Activated CD4-positive, CD25-positive, alpha-beta regulatory T cell treated with anti-CD3 and anti-CD28 coated beads, Interleukin-2, amount 50 U/mL, for 72 hours (primary cell): ENCODE measurements at places on chromosomes 7 and 10.

- no peak for DNase-seq
Observed at GRCh38 chr7:36896418-36896817, 172.1 kb upstream of the AOAH start.

DNA sequence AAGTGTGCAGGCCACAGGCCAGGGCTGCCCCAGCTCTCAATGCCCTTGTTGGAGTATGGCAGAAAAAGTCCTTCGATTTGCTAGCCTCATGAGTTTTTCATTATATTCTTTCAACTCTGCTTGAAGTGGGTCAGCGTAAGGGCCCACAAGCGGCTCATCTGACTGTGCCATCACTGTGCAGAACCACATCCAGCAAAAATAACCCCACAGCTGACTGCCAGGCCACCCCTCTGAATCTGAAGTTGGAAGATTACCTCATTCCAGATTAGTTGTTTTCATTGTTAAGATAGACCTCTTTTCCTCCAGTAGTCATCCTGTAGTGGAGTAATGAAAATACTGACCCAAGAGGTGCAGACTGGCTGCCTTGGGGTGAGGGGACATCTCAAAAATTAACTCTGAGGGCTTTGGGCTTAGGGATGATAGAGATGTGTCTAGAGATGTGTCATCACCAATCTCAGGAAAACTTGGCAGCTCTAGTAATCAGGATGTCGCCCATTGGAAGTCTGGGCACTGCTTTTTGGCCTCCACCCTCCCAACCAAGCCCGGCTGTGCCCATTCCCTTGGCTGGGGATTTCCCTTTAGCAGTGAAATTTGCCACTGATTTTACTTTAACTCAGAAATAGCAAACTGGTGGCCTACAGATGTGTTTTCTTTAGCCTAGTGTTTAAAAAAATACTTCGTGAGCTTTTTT lies 164.3 kb downstream of the LCOR start:
- no peak for DNase-seq

DNA sequence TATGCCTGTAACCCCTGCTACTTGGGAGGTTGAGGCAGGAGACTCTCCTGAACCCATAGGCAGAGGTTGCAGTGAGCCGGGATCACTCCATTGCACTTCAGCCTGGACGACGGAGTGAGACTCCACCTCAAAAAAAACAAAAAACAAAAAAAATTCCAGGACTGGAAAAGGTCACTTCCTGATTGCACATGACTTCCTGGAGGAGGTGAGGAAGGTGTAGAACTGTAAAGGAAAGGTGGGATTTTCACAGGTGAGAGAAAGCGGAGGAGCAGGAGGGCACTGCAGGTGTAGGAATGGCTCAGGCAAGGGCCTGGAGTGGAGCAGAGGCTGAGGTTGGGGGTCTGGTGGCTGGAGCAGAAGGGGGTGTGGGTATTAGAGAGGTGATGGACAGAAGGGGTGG lies 3.2 kb upstream of the MUC3A start:
- no peak for DNase-seq

DNA sequence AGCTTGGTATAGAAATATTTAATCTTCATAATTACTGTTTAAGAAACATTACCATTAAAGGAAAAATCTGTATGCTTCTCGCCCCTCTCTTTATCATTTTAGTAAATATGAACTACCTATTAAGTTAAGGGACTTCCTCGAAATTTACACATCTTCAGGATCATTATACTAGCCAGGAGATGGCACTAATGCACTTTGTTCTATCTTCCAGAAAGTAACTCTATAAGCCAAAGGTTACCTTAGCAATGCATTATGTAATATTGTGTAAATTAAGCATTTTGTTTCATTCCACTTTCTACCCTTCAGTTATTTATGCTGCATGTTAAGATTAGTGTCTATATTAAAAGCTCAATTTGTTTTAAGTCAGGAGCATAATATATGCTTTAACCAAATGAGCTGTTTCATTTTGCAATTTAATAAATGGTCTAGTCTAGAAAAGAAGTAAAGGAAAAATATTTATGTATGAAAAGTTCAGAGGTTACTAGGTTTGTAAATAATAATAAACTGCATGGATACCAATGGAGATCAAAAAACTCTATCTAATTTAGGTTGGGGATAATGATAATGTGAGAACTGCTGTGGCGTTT lies 128.5 kb downstream of the ANKRD7 start:
- no peak for DNase-seq

DNA sequence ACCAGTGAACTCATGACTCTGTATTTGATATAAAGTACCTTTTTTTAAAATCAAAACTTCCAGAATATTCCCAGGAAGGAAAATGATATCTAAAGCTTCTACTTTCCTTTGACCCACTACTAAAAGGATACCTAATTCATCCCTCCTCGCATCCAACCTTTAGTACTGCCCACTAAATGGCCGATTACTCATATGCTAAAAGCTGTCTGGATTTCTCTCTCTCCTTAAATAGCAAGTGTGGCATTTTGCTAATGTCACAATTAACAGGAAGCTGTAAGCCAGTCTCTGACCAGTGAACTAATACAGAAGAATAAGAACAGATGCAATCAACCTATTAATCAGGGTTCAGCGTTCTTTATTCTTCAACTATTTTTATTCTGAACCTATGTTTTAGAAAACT lies 59.0 kb downstream of the DNAJB9 start:
- no peak for DNase-seq

GRCh38 chr7:112770051-112770450 lies 20.1 kb downstream of the TMEM168 start:
- DNase-seq, result no peak

GRCh38 chr7:3092468-3092867 lies 48.8 kb upstream of the CARD11 start:
- peak; percentile 59 for DNase-seq

- DNase-seq, result peak; percentile 15
Observed at GRCh38 chr10:132527339-132528063, 10.1 kb upstream of the INPP5A start.

- DNase-seq, result no peak
Observed at GRCh38 chr10:99235658-99236626, at the start of gene HPSE2. Gene HPSE2 (minus strand): TSS chr10:99235852.
